Stimulated activated CD4-positive, alpha-beta T cell treated with anti-CD3 and anti-CD28 coated beads, TNF-alpha, amount 100 ng/mL, for 1 hour (primary cell): ENCODE measurements at places on chromosomes 4 and X.

DNA sequence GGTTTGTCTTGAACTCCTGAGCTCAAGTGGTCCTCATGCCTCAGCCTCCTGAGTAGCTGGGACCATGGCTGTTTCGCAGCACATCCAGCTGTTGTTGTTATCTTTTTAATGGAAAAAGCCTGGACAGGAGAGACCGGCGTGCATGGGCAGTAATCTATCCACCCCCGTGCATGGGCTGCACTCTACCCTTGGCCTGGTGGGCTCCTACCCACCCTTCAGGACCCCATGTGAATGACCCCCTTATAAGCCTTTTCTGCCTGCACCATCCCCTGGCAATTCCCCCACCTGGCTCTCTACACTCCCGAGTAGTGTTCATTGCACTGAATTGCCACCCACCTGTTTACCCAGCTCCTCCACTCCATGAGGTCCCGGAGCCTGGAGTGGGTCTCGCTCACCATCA, 18.9 kb upstream of the HTRA3 start:
- no peak for DNase-seq

- DNase-seq, result no peak
Measured at GRCh38 chrX:119736206-119736764, 22.1 kb upstream of the SOWAHD start.

- no peak for DNase-seq
Measured at GRCh38 chr4:165520086-165520485, 141.3 kb downstream of the CPE start.

- DNase-seq, result no peak
Measured at GRCh38 chrX:38560776-38561125, 591 bp upstream of the TSPAN7 start.

DNA sequence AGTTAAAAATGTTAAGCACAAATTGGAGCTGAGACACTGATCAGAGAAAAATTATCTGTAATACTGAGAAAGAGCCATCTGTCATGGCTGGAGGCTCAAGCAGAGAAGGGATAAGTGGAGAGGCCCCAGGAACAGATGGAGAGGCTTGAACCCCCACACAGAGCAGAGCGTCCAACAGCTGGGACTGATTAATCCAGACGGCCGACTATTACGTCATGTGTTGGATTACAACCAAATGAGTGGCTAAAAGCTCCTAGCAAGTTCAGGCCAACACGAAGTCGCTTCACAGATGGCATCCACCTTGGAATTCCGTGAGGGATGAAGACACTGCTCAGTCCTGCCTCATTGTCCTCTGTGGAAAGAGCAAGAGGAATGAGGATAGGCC, 57.7 kb upstream of the ATXN3L start:
- no peak for DNase-seq

- no peak for DNase-seq
Measured at GRCh38 chrX:9759337-9759736, 6.3 kb downstream of the GPR143 start.

DNA sequence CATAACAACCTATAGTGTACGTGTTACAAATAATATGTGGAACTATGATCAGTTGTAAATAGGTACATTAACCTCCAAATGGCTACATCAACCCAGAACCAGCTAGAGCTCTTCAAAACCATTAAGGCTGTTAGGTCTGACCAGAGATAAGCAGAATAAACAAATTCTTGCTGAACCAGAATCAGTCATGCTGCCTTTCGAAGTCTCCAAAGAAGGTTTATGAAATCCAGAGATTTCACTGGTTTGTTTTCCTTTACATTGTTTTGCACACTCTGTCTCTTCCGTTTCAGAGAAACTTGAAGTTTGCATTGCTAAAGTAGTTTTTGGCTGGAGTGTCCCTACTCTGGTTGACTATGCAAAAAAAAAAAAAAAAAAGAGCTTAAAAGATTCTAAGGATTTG, 177.3 kb upstream of the SLIT2 start:
- no peak for DNase-seq

GRCh38 chrX:119636419-119636818, 30.2 kb upstream of the NKRF start:
- DNase-seq, result no peak

DNA sequence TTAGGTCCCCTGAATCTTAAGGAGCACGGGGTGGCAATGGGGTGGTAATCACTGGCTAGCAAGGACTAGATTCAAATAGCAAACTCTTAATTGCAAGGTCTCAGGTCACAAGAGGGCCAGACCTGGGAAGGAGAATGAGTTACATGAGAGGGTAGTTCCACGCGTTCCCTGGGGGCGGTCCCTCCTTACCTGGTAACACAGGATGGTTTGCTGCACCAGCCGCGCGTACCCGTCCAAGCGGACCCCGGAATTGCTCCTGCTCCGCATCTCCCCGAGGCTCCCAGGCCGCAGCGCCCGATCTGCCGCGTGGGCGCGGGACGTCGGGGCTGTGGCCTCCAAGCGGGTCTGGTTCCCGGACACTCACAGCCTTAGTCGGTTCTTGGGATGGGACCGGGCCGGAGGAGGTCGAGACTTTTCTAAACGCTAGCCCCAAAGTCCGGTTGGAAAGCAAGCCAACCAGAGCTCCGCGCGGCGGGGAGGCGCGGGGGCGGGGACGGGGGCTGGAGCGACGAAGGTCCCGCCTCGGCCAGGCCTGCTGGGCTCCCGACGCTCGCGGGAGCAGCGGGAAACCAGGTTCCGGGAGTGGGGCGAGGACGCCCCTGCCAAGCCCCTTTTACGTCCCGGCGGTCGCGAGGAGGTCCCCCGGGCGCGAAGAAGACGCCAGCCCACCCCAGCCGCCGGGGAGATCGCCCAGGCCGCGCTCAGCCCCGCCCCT, at the start of gene PHKA2:
Gene PHKA2, minus strand, starts transcription at position 449 of the 715 bp plus-strand sequence. Its CDS starts 182 bp downstream, at position 267.
- DNase-seq, result no peak

DNA sequence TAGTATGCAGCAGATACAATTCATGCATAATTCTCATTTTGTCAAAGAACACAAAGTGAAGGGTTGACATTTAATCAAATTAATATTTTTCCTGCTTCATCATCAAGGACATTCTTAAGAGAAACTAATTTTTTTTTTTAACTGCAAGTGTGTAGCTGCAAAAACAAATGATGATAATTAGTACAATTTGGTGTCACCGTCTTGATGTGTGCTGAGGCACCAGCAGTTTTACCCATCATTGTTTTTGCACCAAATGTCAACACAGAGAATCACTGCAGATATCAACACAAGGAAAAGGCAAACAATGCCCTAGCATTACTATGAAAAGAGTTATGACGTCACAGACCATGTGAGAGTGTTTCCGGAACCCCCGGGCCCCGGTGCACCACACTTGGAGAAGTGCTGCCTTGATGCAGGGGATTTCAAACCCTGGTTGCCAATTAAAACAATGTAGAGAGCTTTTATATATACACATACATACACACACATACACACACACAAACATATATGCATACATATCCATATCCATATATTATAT, 55.9 kb downstream of the AGA start:
- DNase-seq, result no peak

DNA sequence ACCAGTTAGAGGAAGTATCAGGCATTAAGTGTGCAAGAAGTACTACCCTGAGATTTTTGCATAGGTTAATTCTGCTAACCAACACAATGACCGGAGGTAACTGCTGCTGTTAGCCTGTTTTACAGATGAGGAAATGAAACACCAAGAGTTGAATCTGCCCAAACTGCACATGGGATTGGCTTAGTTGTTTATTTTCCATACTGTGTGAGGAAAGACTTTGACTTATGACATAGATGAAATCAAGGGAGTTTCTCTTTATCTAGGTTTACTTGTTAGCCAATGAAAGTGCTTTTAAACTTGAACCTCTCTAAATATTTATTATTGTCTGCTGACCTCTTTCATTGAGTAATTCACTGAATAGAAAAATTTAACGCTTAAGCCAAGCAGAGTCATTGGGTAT, 10.3 kb downstream of the GUCY1B1 start:
- DNase-seq, result no peak

GRCh38 chr4:10960389-10960788, 275.8 kb upstream of the CLNK start:
- DNase-seq, result no peak

DNA sequence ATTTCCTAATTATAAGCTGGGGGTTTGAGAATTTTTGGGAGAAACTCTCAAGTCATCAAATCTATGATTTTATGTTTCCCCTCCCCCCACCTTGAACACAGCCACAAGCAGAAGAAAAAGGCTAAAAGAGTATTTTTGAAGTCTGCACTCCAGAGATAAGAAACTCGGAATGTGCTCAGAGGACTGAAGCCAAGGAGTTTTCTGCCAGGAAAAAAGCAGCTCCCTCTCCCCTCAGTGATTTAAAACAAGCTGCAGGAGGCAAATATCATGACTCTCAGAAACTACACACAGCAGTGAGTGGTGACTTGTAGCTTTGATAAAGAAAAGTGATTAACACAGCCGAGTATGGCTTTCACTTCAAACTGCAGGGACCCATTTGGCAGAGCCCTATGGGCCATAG, 800.2 kb upstream of the FTHL17 start:
- DNase-seq, result no peak

- no peak for DNase-seq
Measured at GRCh38 chrX:5145957-5146356, 1082.7 kb downstream of the NLGN4X start.

GRCh38 chrX:37350034-37350365, 836 bp downstream of the PRRG1 start:
- DNase-seq, result no peak

- DNase-seq, result no peak
Measured at GRCh38 chr4:139134403-139134802, 42.6 kb downstream of the ELF2 start.

- no peak for DNase-seq
Measured at GRCh38 chr4:53189011-53189410, 176.8 kb downstream of the SCFD2 start.

DNA sequence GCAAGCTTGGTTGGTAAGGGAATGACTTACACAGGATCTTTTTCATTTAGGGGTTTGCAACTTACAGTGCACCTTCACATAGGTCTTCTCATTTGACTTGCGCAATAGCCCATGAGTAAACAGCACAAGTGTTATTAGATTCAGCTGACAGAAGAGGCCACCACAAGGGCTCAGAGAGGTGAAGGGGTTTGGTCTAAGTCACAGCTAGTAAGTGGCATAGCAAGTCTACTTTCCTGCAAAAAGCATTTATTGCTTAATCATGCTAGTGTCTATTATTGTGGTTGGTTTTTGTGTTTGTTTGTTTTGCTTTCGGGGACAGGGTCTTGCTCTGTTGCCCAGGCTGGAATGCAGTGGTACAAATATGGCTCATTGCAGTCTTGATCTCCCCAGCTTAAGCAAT, 83.3 kb downstream of the SPRY1 start:
- no peak for DNase-seq

GRCh38 chr4:153266988-153267387, 62.7 kb downstream of the TRIM2 start:
- DNase-seq, result no peak

DNA sequence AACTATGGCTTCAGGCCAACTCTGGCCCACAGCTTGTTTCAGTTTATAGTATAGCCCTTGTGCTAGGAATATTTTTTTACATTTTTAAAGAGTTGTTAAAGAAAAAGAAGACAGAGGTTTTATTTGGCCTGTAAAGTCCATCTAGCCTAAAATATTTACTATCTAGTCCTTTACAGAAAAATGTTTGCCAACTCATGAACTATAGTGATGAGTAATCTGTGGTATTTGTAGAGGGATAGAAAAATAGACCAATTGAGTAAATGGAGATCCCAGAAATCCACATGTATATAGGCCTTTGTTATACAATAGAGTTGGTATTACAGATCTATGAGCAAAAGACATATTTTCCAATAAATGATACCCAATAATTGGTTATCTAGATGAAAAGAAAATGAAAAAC, 288.7 kb downstream of the PRDM5 start:
- DNase-seq, result no peak

DNA sequence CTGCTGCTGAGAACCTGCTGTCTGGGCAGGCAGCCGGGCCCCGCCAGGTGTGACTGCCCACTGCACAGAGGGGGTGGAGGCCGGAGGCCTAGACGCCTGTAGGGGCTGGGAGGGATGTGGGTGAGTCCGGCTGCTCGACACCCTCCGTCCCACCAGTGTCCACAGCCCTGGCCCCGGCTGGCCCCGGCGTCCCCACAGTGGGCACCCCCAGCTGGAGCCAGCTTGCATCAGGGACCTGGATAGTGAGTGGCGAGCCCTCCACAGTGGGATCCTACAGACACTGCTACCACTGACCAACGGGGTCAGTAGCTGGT, 34.7 kb upstream of the SPON2 start:
- DNase-seq, result no peak

GRCh38 chrX:80016182-80016581, 1.6 kb downstream of the TBX22 start:
- DNase-seq, result no peak

DNA sequence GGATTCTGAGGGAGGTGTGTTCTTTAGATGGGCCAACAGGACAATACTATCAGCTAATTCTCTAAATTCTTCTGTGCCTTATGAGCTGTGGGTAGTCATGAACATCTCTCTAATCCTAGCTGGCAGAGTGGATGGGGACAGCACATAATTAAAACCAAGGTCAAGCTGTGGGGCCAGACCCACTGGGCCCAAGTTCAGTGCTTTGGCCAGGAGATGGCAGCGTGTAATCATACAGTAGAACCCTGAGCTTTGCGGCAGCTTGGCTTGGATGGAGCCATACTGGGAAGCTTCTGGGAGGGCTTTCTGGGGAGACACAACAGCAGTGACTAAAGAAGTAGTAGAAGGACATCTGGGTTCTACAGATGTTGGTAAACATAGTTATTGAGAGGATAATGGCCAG, 140.3 kb upstream of the CXCL13 start:
- no peak for DNase-seq

GRCh38 chr4:31059753-31060522, 339.8 kb downstream of the PCDH7 start:
- no peak for DNase-seq

DNA sequence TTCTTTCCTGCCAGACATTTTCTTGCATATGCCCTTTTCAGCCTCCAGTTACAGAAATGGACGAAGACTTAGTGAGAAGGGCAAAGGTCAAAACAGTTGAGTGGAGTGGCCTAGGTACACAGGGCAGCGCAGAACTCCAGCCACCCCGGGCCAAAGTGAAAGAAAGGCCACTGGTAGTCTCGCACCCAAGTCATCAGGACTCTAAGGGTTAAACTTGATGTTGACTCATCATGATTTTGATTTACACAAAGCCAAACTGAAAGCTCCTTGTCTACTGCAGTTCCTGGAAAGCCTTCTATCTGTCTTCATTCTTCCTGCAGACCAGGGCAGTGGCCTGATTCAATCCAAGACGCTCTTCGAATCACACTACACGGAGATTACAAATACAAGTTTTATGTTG, 2.6 kb upstream of the IL13RA1 start:
- DNase-seq, result no peak

DNA sequence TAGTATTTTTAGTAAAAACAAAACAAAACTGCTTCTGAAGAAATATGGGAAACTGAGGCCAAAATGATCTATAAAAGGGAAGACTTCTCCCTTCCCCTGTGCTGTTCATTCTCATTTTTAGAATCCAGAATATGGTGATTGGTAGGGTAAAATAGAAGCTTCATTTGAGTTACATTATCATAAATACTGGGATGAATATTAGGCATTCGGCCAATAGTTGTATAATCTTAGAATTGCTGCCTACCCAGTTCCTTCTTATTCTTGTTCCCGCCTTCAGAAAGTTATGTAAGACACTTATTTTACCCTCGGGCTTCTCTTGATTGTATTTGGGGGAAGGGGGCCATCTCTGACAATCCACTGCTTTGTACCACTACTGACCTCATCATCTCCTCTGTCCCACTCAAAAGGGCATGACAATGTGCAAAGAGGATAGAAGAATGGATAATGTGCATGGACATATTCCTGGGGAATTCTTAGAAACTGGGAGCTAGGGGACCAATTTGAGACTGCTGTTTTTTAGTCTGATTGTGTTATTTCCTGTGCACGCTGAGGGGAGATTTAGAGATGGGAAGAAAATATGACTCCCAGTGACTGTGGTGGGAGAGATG, 588 bp downstream of the ART3 start:
- no peak for DNase-seq
